ENCODE measurements at places on chromosomes 11 and 22.

DNA sequence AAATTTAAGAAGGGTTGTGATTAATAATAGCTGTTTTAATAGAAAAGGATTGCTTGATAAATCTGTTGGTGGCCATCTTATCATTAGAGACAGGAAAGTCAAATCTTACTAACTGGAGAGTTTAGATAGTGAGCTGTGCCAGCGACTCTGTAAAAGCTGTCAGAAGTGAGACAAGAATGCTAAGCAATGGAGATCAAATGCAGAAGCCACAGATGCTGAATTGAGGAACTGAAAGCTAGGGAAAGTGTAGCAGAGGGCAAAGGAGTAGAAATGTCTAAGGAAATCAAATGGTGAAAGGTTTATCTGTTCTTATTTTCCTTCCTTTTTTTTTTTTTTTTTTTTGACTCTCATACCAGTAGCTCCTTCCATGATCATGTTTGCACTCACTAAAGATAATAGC is 13.7 kb downstream of the MS4A13 start:
- H3K4me1 ChIP-seq = no peaks in the 10 kb centered on the region
- no peak overlapping the region for H3K4me3 ChIP-seq
- DNase-seq = no peak
- H3K27me3 ChIP-seq = no peaks in the 10 kb centered on the region
- no peaks in the 10 kb centered on the region for H3K36me3 ChIP-seq

DNA sequence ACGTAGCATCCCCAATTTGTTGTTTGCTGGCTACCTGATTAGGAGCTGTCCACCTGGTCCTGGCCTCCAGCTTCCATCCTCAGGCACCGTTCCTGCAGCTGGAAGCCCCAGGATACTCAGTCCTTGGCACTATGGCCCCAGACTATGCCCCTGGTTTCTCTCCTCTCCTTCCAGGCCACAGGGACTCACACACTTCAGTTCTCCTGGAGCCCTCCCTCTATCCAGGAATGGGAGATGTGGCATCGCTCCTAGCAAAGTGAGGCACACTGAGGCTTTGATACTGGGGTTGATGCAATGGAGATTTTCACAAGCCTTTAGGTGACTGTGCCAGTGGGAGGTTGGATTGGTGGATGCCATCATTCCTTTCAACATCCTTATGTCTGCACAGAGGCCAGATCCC is 142.8 kb upstream of the B3GAT1 start:
- no peaks in the 10 kb centered on the region for H3K27me3 ChIP-seq
- H3K36me3 ChIP-seq = no peaks in the 10 kb centered on the region
- no peak overlapping the region for H3K27ac ChIP-seq
- H3K4me1 ChIP-seq = no peaks in the 10 kb centered on the region

- no peaks in the 10 kb centered on the region for H3K27me3 ChIP-seq
- no peak overlapping the region for H3K27ac ChIP-seq
- H3K4me3 ChIP-seq = no peak overlapping the region
- no peak for DNase-seq
These were observed 14.9 kb upstream of the PDGFB start for GRCh38 chr22:39259666-39260065.

GRCh38 chr22:46025973-46026898 is 49.3 kb upstream of the WNT7B start:
- H3K27me3 ChIP-seq = no peaks in the 10 kb centered on the region
- peak; percentile 5 for DNase-seq
